ENCODE measurements at places on chromosomes 2 and 18. TPM values are rescaled to one million over a fixed set of nuclear protein-coding genes. Genes with fewer than 3 reads are reported as not detected.

The FN1 gene
- total RNA-seq = 1,295 TPM

The STARD6 gene
- not detected for total RNA-seq

The RPRM gene
- not detected for total RNA-seq

The THSD7B gene
- 0.10 TPM for total RNA-seq

The HAT1 gene
- total RNA-seq = 8.2 TPM

The MC2R gene
- total RNA-seq = not detected

The ATF2 gene
- 22.5 TPM for total RNA-seq

The ALK gene
- total RNA-seq = not detected

The FOXD4L1 gene
- total RNA-seq = 0.10 TPM

The IL1F10 gene
- not detected for total RNA-seq

The MTHFD2 gene
- total RNA-seq = 1.7 TPM

The TNFRSF11A gene
- 1.1 TPM for total RNA-seq

The CPO gene
- total RNA-seq = 0.38 TPM

The GATA6 gene
- total RNA-seq = 11.7 TPM

The GNAL gene
- total RNA-seq = 1.3 TPM

The AQP12A gene
- total RNA-seq = not detected

The PLGLB1 gene
- 104 TPM for total RNA-seq

The UCN gene
- total RNA-seq = 2.2 TPM

Data from left lobe of liver (tissue), 2 donors.